Stimulated activated CD4-positive, alpha-beta T cell treated with anti-CD3 and anti-CD28 coated beads, TNF-alpha, amount 100 ng/mL, for 1 hour (primary cell): ENCODE measurements at places on chromosomes 3 and 15.

DNA sequence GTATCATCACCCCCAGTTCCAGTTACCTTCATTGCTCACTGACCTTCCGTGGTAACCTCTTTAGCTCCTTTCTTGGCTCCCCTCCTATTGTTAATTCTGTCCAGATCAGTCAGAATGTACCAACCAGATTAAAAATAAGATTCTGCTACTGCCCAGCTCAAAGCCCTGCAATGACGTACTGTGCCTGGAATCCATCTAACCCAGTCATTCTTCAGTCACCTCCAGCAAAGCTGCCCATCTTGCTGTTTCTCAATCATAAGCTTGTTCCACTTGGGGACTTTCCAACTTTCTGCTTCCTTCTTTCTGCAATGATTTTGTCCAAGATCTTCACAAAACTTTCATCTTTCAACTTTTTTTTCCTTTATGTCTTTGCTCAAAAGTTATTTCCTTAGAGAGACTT lies 512.0 kb upstream of the ZNF385D start:
- DNase-seq, result no peak

DNA sequence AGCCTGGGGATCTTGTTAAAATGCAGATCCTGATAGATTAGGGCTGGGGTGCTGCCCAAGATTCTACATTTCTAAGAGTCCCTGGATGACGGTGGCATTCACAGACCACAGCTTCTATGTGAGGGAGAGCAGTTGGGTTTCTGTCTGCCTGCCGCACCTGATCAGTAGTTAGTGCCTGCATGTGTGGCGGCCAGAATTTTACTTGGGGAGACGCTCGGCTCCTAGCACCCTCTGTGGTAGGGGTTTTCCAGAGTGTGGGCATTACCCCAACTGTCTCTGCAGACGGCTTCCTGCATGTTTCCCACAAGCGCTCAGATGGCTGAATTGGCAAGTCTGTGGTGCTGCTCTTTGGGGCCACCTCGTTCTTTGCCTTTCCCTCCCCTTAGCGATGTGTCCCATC lies 8.3 kb downstream of the GHRL start:
- DNase-seq, result peak; percentile 27

GRCh38 chr3:67699882-67700281 lies 45.5 kb upstream of the SUCLG2 start:
- DNase-seq, result no peak

DNA sequence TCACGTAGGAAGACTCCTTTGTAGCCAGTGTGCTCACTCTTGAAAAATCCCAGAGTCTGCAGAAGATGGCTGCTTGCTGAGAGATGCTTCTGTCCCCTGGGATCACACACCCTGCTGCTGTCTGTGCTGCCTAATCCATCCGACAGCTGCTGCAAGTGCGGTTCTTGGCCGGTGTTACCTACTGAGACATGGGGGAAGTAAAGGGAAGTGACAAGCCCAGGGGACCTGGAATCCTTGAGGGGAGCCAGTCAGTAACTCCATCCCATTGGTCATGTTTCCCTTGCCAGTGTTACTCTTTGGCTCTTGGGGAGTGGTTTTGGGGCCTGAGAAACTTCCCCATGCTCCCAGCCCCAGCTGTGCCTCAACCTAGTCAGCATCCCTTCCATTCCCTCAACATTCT lies 8.3 kb upstream of the CPNE9 start:
- no peak for DNase-seq

DNA sequence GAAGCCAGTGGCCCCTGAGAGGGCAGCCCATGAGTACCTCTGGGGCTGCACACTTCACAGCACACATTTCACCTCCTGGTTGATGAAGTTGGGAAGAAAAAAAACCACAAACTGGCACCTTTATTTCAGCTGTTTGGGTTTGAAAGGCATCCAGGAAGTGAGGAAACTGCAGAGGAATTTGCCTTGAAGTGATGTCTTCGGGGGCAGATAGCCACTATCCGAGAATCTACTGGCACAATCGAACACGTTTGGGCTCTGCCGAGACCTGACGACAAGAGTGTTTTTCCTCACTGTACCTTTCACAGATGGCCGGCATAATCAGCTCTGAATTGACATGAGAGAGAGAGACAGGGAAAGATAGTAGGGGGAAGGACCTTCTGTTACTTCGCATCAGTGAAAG lies 59.7 kb downstream of the LRIG1 start:
- no peak for DNase-seq
